ENCODE measurements at places on chromosomes 6 and 20. TPM values are rescaled to one million over a fixed set of nuclear protein-coding genes. Genes with fewer than 3 reads are reported as not detected.
A peak's percentile ranks its signal among the peaks of the same experiment; 100 is the strongest.

CPNE5 gene
- total RNA-seq: 2.0 TPM

SLA2 gene
- total RNA-seq: not detected

TFAP2B gene
- not detected for total RNA-seq

GJA10 gene
- total RNA-seq: not detected

DNA sequence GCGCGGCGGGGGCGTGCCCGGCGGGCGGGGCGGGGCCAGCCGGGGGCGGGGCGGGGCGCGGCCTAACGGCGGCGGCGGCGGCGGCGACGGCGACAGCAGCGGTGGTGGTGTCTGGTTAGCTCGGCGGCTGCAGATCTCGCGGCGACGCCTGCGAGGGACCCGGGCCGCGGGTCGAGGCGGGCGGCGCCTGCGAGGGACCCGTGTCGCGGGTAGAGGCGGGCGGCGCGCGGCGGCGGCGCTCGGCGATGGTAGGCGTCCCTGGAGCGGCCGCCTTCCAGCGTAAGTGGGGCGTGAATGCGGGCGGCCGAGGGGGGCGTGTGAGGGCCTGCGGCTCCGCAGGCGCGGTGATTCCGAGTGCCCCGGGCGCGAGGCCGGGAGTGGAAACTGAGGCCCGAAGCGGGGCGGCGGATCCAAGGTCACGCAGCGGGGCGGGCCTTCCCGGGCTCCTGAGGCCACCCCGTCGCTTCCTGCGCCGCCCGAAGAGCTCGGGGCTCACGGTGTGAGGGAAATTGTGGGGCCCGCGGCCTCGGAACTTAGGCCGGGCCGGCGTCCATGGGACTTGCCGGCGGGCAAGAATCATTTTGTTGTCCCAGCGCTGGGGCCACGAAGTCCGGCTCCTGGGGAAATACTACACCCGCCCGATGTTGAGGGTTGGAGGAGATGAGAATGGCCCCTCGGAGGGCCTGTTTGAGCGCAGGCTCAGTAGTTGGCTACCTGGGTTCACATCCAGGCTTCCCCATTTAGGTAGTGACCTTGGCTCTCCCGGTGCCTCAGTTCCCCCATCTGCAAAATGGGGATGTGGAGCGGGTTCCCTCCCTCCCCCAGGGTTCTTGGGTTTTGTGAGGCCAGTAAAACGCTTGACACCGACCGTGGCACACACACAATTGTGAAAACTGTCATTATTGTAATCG is at the start of gene CBFA2T2:
Gene CBFA2T2 (plus strand): TSS at position 74 of the 911 bp plus-strand sequence. CDS start 172 bp downstream, at position 246.
- ATAC-seq: peak; percentile 80

- no peak for ATAC-seq
Measured at GRCh38 chr6:151870375-151870774, 62.9 kb downstream of the ESR1 start.
